MG63 (cell line): ENCODE measurements at places on chromosomes 11 and 22.
A peak's percentile ranks its signal among the peaks of the same experiment; 100 is the strongest.

DNA sequence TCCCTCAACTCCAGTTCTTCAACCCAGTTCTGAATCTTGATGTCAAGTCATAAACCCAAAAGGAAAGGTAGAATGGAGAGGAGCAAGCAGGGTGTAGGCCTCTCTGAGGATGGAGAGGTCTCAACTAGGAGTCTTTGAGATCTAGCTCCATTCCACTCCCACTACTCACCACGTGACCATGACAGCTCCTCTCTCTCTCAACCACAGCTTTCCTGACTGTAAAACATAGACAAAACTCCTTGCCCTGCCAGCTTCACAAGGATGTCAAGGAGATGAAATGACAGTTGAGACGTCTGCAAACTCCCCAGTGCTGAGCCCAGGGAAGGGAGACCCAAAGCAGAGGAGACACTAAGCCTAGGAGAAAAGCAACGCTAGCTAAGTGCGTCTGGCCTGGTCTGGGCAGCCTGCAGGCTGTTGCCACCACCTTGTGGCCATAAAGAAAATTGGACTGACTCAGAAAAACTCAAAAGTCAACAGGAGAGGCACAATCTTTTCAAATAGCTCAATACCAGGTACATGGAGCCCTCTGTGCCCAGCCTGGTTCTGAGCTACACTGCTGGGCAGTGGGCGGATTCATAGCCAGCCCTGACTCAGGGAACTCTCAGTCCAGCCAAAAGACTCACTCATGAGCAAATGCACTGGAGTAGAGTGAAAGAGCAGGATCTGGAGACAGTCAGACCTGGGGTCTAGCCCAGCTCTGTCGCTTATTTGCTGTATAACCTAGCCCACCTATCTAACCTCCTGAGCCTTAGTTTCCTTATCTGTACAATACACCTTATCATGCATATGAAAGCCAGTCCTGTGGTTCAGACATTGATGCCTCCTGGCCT lies 3.4 kb downstream of the CLPB start:
- peak; percentile 30 for DNase-seq

DNA sequence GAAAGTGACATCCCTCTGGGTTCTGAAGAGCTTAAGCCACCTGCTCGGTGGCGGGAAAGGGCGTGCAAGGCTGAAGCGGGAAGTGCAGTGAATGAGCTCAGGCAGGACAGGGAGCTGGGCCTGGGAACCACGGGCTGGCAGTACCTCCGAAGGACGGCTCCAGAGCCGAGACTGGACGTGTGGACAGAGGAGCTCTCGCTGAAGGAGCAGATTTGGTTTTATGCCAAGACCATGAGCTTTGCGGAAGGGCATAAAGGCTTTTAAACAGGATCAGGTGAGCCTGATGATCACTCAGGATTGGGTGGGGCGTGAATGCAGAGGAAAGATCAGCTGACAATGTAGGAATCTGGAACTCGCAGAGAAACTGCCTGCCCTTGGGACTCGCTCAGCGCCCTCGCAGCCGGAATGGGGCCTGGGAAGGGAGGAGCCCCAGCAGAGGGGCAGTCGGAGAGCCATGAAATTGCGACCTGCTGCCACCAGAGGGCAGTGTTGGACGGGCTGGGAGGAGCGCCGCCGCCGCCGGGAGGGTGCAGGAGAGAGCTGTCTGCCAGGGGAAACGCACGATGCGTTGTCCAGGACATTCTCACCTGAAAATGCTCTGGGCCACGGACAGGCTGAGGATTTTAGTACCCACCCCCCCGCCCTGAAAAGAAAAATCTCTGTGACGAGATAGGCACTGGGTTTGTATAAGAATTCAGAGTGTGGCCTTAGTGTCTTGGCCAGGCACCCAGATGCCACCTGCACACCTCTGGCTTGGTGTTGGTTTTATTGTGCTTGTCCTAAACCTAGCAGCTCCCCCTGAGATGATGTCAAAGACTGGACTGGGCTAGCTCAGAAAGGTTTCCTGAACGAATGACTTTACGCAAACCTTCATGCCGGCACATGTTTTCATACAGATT lies 324.4 kb downstream of the NTM start:
- DNase-seq = peak; percentile 78

GRCh38 chr11:69114811-69115523 lies 40.8 kb upstream of the SMIM38 start:
- no peak for DNase-seq

- DNase-seq = peak; percentile 82
Measured at GRCh38 chr11:95067039-95067840, 521 bp downstream of the SRSF8 start.

- DNase-seq = no peak
Measured at GRCh38 chr11:57315491-57315890, 9.3 kb downstream of the TNKS1BP1 start.

GRCh38 chr11:78044706-78045105 lies 19.0 kb upstream of the THRSP start:
- DNase-seq = no peak

- no peak for DNase-seq
Measured at GRCh38 chr11:127109796-127110480, 109.4 kb upstream of the KIRREL3 start.
